Stomach (tissue), 19 donors: ENCODE measurements at places on chromosomes 4 and X.

DNA sequence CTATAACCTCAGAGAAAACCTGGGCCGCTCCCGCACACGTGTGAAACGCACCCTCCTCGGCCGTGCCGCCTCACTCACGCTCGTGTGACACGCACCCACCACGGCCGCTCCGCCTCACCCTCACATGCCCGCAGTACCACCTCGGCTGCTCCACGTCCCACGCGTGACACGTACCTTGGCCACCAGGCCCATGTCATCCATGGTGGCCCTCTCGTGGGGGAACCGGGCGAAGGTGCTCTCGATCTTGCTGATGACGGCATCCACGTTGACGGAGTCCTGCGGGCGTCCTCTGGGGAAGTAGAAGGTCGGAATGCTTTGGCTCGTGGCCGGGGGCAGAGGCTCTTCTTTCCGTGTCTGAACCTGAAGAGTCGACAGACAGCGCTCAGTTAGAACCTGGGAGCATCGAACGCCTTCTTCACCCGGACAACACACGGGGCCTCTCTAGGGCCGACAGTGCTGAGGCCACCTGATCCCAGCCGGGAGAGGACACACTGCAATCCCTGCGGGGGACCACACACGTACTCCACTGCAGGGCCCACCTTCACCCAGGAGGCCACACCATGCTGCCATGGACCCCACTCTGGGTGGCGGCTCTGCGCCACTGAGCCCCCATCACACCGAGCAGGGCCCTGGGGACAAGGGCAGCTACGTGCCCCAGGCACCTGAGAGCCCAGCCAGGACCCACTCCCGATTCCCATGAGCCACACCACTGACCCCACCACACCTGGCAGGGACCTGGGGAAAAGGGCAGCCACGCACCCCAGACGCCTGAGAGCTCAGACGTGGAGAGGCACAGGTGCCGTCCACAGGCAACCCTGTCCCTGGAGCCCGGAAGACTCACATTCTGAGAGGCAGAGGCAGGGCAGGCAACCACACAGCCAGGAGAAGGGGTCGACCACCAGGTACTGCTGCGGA lies 25.2 kb downstream of the PPP2R3B start:
- no peak for DNase-seq

GRCh38 chrX:39204945-39205344 lies 403.7 kb downstream of the MID1IP1 start:
- no peak for DNase-seq

- DNase-seq: no peak
Measured at GRCh38 chr4:123984886-123985285, 588.3 kb downstream of the SPRY1 start.

DNA sequence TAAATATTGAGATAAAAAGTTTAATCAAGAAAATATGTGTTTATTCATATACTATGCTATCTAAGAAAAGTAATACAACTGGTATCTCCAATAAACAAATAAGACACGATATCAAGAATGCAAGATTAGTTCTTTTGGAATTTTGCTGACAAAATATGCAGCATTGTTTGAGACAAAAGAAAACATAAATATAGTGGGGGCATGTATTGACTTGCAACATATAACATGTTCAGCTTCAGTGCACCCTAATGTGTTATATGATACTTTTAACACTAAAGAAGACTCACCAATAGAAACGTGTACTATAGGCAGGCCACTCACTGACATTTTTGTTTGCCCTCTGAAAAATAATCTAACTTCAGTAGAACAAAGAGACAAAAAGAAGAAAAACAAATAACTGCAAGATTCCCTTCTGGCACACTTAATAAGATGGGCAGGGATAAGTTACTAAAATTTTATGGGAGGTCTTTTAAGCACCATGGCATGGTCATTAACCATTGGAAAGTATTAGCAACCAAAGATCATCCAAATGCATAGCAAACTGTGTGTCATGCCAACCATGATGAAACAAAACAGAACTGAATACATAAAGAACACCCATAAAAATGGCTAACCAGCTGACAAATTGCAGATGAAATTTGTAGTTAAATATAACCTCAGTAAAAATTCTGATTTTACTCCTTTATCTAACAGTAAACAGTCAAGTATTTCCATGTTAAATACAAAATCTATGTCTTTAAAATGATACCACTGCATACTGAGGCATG lies 447.9 kb upstream of the FAM241A start:
- no peak for DNase-seq

DNA sequence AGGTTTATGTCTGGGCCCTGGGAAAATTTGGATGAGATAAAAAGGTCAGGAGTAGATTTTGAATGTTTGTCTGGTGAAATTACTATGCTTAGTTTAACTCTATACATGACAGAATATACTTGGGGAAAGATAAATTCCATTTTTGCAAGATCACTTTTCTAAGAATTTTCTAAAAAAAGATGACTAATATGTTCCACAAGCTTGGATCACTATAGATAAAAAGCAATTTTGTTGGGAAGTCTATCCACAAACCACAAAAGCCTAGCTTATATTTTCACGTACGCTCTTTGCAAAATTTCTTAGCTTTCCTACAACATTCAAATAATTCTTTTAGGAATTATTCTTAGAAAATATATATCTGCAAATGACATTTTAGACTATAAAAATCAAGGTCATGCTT lies 20.6 kb upstream of the COQ2 start:
- DNase-seq: no peak

DNA sequence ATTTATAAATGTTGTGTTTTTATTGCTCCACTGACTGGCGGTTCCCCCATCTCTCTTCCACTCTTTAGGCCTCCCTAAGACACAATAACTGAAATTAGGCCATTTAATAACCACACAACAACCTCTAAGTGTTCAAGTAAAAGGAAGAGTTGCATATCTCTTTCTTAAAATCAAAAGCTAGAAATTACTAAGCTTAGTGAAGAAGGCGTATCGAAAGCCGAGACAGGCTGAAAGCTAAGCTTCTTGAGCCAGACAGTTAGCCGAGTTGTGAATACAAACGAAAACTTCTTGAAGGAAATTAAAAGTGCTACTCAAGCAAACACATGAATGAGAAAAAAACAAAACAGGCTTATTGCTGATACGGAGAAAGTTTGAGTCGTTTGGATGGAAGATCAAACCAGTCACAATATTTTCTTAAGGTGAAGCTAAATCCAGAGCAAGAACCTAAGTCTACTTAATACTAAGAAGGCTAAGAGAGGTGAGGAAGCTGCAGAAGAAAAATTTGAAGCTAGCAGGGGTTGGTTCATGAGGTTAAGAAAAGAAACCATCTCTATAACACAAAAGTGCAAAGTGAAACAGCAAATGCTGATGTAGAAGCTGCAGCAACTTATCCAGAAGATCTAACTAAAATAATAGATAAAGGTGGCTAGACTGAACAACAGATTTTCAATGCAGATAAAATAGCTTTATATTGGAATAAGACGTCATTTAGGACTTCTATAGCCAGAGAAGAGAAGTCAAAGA lies 194.0 kb upstream of the TTC29 start:
- no peak for DNase-seq

DNA sequence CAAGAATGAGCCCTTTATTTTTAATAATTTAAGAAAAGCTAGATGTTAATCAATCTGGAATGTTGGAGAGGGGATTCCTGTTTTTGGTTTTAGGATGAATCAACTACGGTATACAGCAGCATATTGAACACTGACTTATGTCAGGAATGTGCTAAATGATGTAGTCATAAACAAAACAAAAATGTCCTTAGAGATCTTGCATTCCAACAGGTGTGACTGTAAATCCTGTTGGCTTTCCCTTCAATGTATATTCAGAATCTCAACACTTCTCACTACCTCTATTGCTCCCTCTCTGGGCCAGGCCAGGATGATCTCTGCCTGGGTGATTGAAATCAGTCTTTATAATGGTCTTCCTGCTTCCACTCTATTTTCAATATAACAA lies 37.8 kb upstream of the BDH2 start:
- no peak for DNase-seq

- peak; percentile 4 for DNase-seq
Measured at GRCh38 chrX:153190381-153190780, 11.3 kb downstream of the MAGEA1 start.

DNA sequence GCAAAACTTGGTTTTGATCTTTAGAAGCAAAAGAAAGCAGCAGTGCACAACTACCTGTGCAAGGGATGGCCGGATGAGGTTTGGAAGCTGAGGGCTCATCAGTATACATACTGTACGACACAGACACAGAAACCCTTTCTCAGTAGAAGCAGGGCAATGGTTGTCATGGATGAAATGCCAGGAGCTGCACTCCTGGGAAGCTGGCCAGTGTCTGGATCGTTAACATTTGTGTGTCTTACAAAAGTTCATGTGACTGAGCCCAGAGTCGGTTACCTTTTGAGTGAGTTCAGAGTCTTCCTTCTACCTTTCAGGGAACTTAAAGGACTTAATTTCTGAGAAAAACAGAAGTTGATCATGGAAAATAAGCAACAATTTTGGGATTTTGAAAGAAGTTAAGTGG lies 230.3 kb downstream of the APBB2 start:
- no peak for DNase-seq

- DNase-seq: peak; percentile 4
Measured at GRCh38 chrX:98924511-98924910, 1485.6 kb downstream of the PCDH19 start.

DNA sequence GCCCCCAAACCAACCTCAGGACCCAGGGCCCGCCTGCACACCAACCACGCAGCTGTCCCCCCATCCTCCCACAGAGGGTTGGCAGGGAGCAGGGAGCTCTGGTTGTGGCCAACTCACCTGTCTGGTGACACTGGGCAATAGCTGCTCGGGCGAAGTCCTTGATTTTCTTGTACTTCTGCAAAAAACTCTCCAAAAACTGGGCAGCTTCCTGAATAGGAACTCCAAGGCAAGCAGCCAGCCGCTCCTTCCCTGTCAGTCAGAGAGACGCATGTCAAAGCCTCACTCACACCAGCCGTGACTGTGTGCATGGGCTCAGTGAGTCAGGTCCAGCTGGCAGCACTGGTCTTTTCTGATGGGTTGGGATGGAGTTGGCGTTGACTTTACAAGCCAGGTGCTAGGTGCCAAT lies 26.4 kb downstream of the NAT8L start:
- DNase-seq: no peak

- no peak for DNase-seq
Measured at GRCh38 chr4:86946868-86947500, 12.2 kb downstream of the AFF1 start.

DNA sequence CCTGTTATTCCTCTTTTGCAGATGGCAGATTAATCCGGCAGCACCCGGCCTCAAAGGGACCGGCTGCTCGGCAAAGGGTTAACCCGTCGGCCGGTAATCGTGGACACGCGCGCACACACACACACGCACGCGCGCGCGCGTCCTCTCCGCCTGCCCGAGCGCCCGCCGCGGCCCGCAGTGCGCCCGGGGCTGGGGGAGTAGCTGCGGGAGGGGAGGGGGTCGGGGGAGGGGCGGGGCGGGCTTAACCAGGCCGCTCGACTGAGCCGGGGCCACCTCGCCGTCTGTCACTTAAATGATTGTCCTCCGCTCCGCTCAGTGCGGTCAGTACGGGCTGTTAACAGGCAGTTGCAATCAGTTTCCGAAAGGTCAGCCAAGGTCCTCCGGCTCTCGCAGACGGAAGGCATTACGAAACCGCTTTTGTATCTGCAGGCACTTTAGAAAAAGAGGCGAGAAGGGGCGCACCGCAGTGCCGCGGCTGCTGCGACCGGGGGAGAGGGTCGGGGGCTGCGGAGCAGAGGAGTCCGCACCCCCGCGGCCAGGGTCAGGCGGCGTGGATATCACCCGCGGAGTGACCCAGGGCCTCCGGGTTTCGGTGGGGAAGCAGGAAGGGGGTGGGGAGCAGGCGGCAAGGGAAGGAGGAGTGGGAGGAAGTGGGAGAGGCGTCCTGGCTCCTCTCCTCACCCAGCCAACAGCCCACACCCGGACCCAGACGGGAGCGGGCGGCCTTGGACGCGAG lies 57.3 kb upstream of the BCOR start:
- peak; percentile 88 for DNase-seq

DNA sequence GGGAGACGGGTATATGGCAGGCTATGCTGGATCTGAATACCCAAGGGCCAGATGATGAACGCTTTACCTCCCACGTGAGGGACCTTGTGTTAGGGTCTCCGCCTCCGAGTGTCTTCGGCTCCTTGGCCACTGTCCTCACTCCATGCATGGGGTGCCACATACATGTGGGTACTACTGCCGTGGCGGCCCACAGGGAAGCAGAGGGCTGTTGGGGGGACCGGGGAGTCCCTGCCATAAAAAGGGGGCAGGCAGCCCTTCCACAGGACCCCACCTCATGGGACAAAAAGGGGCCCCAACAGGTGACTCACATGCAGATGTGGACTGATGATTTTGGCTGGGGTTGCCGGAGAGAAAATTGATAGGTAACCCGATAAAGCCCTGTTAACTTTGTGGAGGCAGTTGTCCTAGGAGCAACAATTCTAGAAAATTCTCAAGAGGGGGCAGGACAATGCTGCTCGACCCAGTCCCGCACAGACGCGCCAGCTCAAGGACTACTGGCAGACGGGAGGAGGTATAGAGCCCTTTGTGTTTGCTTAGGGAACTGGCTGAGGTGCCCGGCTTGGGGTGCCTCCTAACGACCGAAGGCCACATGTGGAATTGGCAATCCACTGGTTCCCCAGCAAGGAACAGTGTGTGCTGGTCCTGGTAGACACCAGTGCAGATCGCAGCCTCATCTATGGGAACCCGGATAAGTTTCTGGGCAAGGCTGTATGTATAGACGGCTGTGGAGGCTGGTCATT lies 695.7 kb upstream of the AGA start:
- no peak for DNase-seq
